ENCODE measurements at places on chromosomes 5 and 9.

GRCh38 chr5:181217803-181218062, 5.3 kb upstream of the TRIM41 start:
- no peak for DNase-seq

GRCh38 chr9:96294159-96294545, 7.8 kb downstream of the HSD17B3 start:
- DNase-seq, result no peak

DNA sequence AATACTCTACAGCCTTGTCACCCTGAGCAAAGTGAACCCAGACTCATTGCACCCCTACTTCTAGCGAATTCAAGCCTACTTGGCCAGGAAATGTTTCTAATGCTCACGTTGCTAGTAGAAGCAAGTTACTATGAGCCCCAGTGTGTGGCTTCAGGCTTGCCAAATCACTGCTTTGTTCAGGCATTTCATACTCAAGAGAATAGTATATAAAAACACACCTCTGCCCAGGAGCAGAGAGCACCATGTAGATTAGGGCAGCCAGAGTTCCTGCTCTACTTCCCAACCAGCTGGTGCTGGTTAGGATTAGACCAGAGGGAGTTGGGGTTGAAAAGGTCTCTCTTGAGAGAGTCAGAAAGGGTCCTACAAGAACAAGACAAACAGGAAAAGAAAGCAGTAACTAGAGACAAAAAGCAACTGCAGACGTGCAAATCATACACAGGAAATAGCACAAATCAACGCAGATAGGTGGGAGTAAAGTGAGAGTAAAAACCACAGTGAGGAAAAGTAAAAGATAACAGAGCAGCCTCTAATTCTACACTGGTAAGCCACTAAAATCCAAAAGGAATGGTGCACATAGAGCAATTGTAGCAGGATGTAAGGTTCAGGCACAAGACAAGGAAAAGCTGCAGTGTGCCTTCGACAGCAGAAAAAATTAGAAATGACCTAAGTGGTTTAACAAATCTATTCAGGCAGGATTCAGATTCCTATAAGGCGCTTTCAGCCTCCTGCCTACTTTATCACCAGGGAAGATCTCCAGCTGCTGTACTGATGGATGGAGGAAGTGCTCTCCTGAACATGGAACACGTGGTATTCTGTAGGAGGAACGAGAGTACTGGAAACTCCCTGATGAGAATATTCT, 49.6 kb upstream of the KIF2A start:
- peak; percentile 7 for DNase-seq

GRCh38 chr5:168865968-168866367, 286.8 kb upstream of the PANK3 start:
- no peak for DNase-seq

DNA sequence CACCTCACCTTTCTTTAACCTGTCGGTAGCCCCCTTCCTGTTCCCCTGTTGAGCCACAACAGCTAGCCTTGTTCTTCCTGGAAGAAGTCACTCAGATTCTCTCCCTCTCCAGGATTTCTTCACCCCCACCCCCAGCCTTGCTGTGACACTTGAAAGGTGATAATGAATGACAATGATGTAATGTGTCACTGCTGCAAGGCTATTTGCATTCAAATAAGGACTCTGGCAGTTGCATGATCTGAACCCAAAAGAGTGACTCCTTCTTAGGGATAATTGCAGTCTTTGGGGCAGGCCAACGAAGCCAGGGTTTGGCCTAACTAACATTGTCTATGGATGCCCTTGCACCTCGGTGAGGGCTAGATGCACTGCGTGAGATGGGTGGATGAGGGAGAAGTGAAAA, 154.4 kb upstream of the CLINT1 start:
- DNase-seq, result no peak

- no peak for DNase-seq
Measured at GRCh38 chr5:136413196-136413595, 47.9 kb upstream of the TRPC7 start.

GRCh38 chr5:180975338-180975737, 13.3 kb upstream of the BTNL3 start:
- DNase-seq, result no peak

- DNase-seq, result peak; percentile 91
Measured at GRCh38 chr5:116766470-116766947, 191.9 kb upstream of the SEMA6A start.

- DNase-seq, result no peak
Measured at GRCh38 chr5:2514484-2514883, 237.0 kb downstream of the IRX2 start.

- DNase-seq, result no peak
Measured at GRCh38 chr9:35854091-35854762, 16.0 kb downstream of the OR13J1 start.

DNA sequence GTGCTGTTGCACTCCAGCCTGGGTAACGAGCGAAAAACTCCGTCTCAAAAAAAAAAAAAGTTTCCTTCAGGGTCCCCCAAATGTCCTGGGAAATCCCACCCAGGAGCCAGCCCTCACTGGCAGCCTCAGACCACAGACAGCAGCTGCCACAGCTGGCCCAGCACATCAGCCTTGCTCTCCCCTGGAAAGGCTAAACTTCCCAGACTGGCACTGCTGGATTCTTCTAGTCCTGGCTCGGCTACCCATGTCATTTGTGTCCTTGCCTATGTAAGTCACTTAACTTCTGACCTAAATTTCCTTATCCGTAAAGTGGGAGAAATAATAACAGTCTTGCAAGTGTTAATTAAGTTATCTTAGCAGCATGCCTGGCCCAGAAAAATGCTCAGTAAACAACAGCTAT, 8.6 kb upstream of the PRRC2B start:
- no peak for DNase-seq

- DNase-seq, result peak; percentile 52
Measured at GRCh38 chr9:109452761-109453160, 45.3 kb downstream of the PTPN3 start.

DNA sequence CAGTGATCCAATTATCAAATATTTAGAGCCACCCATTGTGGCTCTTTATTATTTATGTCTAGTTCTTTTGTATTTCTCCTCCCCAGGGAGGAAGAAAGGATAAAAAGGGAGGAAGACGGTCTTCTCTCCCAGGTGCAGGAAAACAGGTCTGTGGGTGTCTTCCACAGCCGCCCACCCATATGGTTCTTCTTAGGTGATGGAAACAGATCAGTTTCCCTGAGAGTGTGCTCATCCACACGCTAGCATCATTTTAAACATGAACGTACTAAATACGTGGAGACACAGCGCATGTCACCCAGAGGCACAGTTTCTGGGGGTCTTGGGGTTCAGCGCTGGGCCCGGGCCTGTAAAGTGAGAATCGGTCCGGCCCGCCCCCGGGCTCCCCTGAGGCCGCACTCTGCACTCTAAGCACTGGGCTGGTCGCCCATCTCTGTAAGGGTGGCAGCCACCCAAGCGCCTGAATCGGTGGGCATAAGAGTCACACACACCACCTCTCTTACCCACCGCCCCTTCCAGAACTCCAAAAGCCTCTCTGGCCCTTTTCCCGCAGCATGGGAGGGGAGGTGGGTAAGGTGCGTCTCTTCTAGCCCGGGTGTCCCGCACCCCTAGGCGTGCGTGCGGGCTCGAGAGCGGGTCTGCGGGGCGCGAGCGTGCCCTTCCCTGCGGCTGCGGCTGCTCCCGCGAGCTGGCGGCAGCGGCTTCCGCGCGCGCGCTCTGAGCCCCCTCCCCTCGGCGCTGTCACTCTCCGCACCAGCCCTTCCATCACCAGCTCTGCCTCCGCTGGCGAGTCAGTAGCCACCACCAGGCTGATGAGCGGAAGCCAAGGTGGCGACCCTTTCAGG, 1.3 kb downstream of the PTCH1 start:
- peak; percentile 66 for DNase-seq

DNA sequence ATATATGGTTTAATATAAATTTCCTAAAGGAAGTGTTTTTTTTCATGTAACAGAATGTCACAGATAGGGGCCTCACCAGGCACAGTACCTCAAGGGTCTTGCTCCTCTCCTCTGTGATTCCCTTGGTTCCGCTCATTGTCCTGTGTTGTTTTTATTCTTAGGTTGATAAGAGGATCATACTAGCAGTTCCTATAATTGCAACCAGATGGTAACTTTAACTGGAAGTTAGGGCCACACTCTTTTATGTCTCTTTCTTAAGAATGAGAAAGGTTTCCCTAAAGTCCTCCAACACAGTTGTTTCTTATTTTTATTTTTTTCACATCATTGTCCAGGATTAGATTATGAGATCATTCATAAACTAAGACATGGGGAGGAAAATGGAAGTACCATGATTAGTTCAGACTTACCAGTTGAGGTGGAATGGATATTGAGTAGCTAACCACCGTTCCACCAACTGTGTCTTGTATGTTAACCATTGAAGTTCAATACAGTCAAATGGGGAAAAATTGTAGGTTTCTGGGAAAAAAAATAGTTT, 41.1 kb downstream of the FAM174A start:
- DNase-seq, result no peak

- peak; percentile 1 for DNase-seq
Measured at GRCh38 chr9:138066049-138066448, 188.5 kb downstream of the CACNA1B start.

GRCh38 chr9:133492061-133493021, 13.4 kb upstream of the SLC2A6 start:
- peak; percentile 45 for DNase-seq

DNA sequence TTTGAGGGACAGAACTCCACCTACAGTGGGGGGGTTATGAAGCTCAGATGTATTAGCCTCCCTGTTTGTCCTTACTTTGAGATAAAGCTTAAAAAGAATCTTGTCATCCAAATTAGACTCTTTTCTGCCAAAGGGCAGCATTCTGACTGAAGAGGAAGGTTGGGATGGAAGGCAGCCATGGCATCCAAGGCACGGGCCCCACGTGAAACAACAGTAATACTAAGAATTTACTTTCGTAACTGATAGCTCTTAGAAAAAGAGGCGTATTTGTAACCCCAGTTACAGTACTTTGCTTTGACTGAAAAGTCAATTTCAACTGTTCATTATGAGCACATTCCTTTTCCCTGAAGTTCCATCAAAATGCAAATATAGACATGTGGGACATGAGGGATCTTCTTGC, 168.5 kb downstream of the ARRDC3 start:
- no peak for DNase-seq

GRCh38 chr9:113548221-113549041, 84.9 kb downstream of the RGS3 start:
- peak; percentile 33 for DNase-seq

- no peak for DNase-seq
Measured at GRCh38 chr9:110971705-110972104, 66.6 kb downstream of the LPAR1 start.

- no peak for DNase-seq
Measured at GRCh38 chr9:121230256-121230655, 28.6 kb upstream of the RAB14 start.

DNA sequence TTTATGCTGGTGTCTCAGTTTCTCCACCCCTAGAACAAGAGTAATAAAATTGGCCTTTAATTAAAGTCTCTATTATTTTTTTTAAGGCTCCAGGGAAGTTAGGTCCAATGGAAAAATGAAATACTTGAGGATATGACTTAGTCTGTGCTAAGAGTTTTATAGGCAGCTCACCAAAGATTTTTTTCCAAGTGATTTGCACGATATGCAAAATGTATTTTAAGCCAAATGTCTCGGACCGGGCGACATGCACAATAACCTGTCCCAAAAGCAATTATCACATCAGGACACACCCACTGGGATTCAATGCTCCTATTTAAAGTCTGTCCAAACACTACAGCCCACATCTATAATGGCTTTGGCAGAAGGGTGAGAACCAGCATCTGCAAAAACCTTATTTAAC, 136.1 kb upstream of the ANKH start:
- DNase-seq, result no peak

- DNase-seq, result no peak
Measured at GRCh38 chr9:127746959-127747569, 12.0 kb upstream of the TOR2A start.

DNA sequence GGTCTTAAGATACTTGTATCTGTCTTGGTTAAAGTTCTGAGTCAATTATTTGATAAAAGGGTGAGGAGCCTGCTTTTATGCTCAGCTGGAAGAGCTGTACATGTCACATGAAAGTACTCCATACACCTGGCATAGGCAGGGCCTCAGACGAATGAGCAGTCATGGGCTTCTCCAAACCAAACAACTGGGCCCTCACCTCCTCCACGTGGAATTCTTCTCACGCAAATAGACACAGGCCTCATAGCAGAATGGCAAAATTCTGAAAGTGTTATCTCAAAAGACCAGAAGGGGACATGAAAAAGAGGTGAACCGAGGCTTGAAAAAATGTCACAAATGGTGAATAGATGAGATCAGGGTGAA, 48.6 kb downstream of the FAM240B start:
- DNase-seq, result peak; percentile 56

GRCh38 chr5:11525020-11525419, 379.2 kb downstream of the CTNND2 start:
- DNase-seq, result peak; percentile 22

- DNase-seq, result no peak
Measured at GRCh38 chr9:107636571-107637381, 147.2 kb upstream of the KLF4 start.

DNA sequence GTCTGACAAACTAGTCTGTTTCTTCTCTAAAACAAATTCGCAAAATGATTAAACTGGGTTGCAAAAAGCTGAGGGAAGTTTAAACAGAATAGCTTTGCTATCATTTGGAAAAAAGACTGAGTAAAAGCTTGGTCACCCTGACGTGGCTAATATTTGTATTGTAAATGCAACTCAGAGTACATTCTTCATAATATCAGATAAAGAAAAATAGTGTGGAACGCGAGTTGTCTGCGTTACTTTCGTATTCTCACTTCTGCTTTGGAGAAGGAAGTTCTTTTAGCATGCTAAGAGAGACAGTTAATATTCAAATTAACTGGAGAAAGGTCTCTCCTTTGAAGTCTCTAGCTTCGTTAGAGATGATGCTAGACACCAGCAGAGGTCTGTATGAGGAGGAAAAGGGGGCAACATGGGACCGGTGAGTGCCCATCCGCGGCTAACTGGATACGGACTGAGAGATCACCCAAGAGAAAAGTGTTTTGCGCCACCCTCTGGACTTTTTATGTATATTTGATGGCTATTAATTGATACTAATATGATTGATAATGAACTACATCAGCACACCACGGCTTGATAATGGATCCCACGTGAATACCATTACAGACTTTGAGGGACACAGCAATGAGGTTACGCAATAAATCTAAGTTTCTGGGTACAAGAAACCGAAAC, 2.9 kb upstream of the CNTRL start:
- DNase-seq, result no peak

DNA sequence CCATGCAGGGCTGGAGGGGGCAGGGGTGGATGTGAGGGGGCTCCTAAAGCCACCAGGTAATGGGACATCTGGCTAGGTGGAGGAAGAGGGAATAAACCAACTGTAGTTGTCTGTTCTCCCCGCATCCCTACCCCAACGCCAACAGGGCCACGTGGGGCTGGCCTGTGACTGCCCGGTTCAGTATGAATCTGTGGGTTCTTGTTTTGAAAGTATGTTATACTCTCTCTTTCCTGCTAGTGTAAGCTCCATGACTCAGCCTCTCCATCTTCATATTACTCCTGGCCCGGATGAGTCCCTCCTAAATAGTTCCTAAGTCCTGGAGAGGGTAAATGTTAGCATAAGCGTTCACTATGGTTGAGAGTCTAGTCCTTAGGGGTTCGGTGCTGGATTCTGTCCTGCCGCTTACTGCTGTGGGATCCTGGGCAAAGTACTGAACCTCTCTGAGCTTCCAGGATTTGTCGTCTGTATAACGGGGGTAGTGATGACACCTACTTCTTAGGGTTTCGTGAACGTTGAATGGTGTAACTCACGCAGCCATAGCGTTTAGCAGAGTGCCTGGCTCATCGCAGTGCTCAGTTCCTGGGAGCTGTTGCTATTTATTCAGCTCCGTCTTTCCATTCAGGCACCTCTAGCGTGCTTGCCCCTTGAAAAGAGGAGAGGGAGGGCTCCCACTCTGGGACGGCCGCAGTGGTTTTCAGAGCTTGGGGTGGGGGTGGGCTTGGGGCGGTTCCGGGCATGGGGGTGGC, 28.8 kb downstream of the LHX2 start:
- peak; percentile 76 for DNase-seq
